HCT116 (cell line): ENCODE measurements at places on chromosomes 5 and 9.

DNA sequence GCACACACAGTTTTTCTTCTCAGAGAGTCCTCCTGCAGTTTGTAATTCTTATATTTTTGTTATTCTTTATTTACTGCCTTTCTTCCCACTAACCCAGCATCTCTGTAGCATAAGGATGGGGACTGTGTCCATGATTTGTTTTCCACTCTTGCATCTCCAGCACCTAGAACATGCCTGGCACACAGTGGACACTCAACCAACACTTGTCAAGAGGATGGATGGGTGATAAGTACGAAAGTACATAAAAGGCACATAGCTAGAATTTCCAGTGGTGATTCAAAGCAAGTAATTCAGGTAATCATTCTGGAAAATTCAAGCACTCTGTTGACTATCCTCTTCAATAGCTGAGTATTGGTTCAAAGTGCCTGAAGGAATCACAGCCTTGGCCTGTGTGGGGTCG, 60.2 kb upstream of the TRIO start:
- DNase-seq, result no peak

- no peak for DNase-seq
Measured at GRCh38 chr5:53481159-53481886, 894 bp downstream of the FST start.

GRCh38 chr9:69295872-69296552, 29.0 kb upstream of the ENTREP1 start:
- no peak for DNase-seq

- no peak for DNase-seq
Measured at GRCh38 chr5:130077007-130077406, 172.7 kb downstream of the CHSY3 start.

DNA sequence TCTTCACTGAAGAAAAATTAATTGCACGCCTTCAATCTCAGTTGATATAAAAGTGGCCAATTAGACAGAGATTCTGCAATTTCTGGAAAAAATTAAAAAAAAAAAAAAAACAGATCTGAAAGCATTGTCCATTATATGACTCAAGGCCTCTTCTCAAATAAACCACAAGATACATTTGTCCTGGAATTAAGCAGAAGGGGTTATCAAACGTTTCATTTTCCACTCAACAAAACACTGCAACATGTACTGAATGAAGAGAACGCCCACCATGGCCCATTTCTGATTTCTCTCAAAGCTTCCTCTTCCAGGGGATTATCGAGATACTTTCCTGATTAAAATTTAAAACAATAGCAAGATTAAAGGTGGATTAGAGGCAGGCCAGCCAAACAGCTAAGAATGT, 5.8 kb upstream of the PAPPA start:
- DNase-seq, result no peak

DNA sequence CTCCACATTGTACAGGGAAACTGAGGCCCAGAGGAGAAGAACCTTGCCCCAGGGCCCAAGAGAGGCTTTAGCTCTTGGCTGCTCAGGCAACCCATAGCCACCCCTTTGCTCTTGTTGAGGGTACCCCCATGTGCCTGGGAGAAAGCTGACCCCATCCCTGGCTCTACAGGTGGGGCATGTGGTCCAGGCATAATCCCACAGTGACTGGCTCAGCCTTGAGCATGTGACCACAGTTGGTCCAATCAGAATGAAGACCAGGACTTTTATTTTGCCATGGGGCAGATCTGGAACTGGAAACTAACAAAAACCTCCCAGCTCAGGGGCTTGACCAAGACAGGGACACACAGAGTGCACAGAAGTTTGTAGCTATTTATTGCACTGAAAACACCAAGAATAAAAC, 29.3 kb downstream of the SLC6A7 start:
- no peak for DNase-seq

DNA sequence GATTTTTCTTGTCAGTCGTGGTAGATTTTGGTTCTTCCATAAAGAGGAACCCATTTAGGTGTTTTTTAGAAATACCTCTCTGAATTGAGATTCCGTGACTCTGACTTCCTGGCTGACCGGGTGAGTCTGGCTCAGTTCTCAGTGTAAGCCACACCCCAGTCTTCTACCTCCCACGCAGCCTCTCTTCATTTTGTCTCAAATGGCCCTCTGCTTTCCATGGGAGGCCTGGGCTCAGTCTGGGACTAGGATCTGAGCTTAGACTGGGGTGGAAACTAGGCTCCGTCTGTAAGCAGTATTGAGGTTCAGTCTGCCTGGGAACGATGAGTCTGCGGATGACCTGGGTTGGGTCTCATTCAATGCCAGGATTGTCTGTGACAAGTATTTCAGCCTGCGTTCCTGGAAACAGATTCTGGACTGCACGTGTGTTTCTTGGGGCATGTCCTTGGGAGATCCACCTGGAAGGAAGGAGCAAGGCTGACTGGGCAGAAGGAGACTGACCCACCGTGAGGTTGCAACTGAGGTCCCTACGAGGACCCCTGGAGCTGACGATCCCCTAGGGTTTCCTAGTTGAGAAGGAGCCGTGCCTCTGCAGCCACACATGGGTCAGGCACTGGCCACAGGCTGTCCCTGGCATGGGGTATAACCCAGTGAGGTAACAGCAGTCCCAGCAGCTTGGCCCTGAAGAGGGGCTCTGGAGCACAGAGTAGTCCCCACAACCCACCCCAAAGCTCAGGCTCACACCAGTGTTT, 12.4 kb upstream of the CRB2 start:
- no peak for DNase-seq

- DNase-seq, result no peak
Measured at GRCh38 chr5:2602451-2603271, 148.8 kb downstream of the IRX2 start.

GRCh38 chr5:58933891-58934628, 351.2 kb downstream of the RAB3C start:
- DNase-seq, result no peak

DNA sequence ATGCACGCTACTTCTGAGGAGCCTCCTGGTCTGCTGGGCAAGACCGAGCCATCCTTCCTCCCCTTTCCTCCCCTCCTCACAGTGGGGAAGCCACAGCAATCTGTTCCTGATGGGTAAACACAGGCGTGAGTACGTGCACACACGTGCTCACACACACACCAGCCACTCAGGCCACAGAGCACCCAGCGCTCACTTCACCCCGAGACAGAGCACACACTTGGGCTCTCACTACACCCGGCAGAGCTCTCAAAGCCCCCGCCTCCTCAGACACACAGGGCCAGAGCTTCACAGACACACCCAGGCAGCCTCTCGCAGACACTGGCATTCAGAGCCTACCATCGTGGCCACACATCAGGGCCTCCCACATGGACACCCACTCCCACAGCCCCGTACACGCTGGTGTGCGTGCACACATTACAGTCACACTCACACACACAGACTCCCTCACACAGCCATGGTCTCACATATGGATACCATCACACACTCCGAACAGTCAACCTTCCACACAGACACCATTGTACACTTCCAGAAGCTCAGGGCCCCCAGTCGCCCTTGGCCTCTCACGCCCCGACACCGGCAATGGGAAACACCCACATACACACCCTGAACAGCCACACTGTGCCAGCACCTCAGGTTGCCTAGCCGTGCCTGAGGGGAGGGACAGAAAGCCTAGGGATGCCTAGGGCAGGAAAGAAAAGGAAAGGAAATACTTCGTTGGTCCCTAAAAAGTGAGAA, 13.5 kb downstream of the CNTFR start:
- no peak for DNase-seq

DNA sequence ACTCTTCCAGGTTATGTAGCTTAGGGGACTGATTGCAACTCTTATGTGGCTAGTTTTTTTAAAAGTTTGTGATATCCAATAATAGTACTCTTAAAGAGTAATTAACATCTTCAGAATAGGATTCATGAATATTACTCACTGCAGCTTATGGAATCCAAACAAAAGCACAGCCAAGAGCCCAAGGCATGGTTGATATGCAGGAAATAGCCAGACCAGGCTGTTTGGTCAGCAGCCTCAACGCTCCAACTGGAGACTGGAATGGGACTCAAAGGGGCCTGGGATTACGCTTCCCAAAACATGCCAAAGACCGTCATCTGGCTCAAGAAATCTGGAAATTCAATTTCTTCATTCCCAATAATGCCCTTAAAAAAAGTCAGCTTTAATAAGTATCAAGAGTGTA, 268.6 kb downstream of the SEC61B start:
- DNase-seq, result no peak

- no peak for DNase-seq
Measured at GRCh38 chr5:131983244-131983771, 28.1 kb downstream of the ACSL6 start.

- no peak for DNase-seq
Measured at GRCh38 chr5:146917931-146918330, 39.4 kb upstream of the PPP2R2B start.

DNA sequence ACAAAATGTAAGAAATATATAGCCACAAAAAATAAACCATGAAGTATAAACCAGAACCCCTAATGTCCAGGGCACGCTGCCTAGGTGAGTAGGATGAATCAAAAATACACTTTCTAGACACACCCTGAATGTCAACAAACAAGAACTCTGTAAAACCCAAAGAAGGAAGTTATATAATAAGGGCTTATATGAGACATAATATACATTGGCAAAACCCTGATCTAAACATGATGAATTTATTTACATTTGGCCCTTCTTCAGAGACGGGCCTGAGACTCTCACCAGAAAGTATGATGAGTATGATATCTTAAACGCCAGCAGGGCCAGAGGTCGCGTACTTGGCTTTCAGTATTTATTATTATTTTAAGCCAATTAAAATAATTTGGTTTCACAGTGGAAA, 125.1 kb upstream of the FST start:
- no peak for DNase-seq

DNA sequence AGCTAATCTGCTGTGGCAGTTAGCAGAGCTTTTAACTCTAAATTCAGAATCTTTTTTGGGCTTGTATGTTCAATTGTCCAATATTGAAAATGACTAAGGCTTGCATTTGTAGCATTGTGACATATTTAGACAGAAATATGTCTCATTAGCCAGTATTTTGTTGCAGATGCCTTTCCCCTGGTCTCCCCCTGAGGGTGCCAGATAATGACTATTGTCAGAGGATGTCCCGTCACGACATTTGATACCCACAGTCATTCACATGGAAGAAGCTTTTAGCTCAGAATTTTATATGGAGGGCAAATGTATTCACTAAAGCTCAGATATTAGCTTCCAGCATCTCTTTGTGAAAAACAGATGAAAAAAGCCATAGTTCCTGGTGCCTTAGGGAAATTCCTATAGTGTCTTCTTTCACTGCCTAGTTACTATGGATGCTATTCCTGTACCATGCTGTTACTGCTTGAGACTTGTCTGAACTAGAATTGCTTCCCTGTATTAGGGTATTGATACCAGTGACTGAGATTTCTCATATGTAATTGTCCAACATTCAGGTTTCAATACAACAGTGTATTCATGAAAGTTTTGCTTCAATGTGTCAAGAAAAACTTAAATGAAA, 96.2 kb downstream of the CCDC192 start:
- no peak for DNase-seq

DNA sequence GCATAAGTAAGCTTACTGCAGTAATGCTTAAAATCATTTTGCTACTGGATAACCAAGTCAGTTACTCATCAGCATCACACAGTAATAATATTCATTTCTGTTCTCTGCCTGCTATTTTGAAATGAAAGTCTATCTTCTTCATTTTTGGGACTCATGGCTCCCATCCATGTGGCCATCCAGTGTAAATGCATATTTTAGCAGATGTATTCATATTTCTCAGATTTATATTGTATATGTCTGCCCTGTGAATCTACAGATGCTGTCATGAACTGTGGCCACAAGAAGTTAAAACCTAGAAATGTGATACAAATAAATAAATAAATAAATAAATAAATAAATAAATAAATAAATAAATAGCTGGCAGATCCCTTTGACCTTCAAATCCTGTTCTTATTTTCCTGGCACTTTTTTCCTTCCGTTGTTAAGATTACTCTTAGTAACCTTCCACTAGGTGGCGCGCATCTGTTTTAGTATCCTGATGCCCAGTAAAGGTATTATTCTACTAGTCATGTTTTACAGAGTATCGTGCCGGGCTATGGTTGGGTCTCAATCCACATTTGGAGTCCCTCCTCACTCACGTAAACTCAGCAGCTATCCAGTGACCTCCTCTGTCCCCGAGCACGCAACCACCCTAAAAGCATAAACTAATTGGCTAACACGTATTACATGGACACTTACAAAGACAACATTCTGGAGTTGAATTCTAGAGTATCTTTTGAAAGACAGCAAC, 79.2 kb upstream of the IL7R start:
- DNase-seq, result peak; percentile 73

DNA sequence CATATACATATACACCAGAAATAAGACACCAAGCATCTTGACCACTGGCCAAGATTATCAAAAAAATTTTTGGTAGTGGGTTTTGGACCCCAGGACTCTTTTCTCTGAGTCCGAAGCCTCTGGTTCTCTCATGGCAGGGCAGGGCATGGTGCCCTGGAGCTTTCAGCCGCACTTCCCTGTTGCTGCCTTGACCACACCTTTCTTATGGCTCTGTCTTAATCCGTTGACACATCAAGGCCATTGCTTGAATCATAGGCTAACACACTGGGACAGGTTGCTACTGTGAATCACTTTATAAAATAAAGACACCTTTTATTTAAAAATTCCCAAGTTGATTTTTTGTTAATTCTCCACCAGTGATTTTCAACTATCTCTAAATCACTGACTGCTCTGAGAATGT, 45.4 kb upstream of the CAST start:
- DNase-seq, result no peak

DNA sequence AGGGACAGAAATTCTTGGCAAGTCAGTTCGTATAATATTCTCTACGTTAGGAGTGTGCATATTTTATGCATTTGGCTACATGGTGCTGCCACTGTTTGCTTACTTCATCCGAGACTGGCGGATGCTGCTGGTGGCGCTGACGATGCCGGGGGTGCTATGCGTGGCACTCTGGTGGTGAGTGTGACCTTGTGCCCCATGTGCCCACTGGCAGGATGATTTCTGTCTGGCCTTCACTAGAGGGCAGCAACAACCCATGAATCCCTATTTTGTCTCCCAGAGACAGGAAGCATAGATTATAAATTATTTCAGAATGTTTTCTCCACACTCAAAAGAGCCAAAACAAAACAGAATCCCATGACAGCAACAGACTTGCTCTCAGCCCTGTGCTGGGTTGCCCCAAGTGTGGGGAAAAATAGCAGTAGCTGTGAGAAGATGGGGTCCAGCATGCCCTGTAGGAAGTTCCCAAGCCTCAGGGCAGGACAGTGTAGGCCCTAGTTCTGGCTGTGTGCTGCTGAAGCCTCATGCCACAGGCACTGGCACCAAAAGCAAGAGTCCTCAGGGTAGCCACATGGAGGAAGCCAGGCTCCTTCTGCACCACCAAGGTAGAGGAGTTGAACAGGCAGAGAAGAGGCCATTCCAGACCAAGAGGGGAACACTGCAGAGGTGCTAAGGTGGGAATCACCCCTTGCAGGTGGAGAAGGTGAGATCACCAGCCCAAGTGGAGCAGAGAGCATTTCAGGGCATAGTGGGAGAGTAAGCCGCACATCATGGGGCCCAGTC, 16.0 kb downstream of the SLC22A5 start:
- DNase-seq, result no peak

DNA sequence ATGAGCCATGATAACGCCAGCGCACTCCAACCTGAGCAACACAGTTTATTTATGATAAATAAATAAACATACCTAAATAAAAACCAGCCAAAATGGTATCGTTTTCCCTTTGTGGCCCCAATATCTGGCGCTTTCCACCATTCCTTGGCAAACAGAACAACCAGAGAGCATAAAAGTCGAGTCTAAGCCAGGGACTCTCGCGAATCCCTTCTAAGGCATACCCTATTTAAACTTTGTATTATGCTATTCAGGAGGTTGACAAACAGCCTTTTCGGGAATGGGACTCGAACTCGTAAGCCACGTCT, 386 bp upstream of the MATR3 start:
- DNase-seq, result no peak

GRCh38 chr5:12672141-12672540, 767.9 kb upstream of the CTNND2 start:
- DNase-seq, result no peak
